HFFc6 (cell line): ENCODE measurements at places on chromosomes 2 and 18.

DNA sequence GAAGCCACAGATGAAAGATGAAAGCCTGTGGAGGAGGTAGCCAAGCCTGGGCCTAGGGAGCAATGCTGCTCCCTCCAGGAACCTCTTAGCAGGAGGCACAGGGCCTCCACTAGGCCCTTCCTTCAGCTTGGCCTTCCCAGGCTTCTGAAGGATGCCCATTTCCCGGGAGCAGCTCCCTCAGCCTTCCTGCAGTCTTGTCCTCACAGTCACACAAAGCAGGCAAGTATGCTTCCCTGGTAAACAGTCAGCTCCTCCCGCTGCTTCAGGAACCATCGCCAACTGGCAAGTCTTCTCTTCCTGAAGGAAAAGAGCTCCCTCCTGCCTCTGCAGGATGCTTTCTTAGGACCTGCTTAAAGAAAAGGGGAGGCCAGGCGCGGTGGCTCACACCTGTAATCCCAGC lies 53.2 kb downstream of the SMAD7 start:
- H3K27ac ChIP-seq: no peak overlapping the region; the same call in 1 of the 2 replicates
- H3K4me3 ChIP-seq: no peak overlapping the region
- peaks cover 47% of the 10 kb centered on the region for H3K4me1 ChIP-seq
- peaks cover 13% of the 10 kb centered on the region; the same call in 1 of the 2 replicates for H3K36me3 ChIP-seq
- no peaks in the 10 kb centered on the region; the same call in 1 of the 2 replicates for H3K27me3 ChIP-seq

GRCh38 chr2:129069875-129070594 lies 751.4 kb upstream of the HS6ST1 start:
- H3K27me3 ChIP-seq: no peaks in the 10 kb centered on the region; the same call in 1 of the 2 replicates
- no peak overlapping the region for H3K4me3 ChIP-seq
- no peak overlapping the region for H3K27ac ChIP-seq

- H3K4me3 ChIP-seq: peak overlapping the region; percentile 74
- H3K36me3 ChIP-seq: peaks cover 12% of the 10 kb centered on the region
- H3K27me3 ChIP-seq: no peaks in the 10 kb centered on the region; the same call in 1 of the 2 replicates
- H3K27ac ChIP-seq: peak overlapping the region; percentile 90
Observed at GRCh38 chr2:64697297-64698176, 43.8 kb upstream of the SERTAD2 start.

DNA sequence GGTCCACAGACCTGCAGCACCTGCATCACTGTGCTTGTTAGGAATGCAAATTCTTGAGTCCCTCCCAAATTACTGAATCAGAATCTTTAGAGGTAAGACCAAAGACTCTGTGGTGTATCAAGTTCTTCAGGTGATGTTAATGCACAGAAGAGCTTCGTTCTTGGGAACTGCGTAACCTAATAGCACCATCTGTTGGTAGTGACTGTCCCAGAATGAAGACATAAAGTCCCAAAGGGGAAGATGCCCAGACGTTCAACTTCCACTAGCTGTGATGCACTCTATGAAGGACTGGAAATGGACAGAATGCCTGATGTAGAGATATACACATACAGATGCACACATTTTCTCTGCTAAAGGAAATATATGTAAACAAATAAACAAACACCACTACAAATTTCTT lies 576.0 kb downstream of the LRP1B start:
- H3K27ac ChIP-seq: no peak overlapping the region
- H3K36me3 ChIP-seq: no peaks in the 10 kb centered on the region
- DNase-seq: peak; percentile 8
- H3K4me1 ChIP-seq: no peaks in the 10 kb centered on the region; the same call in 1 of the 2 replicates
- no peak overlapping the region for H3K4me3 ChIP-seq

GRCh38 chr18:24937639-24938275 lies 414.2 kb downstream of the ZNF521 start:
- no peak for DNase-seq
- no peak overlapping the region for H3K27ac ChIP-seq
- no peaks in the 10 kb centered on the region for H3K4me1 ChIP-seq
- H3K27me3 ChIP-seq: peaks cover 2% of the 10 kb centered on the region; the same call in 1 of the 2 replicates

GRCh38 chr2:32622570-32623310 lies 5.1 kb upstream of the TTC27 start:
- DNase-seq: no peak
- no peak overlapping the region; the same call in 1 of the 2 replicates for H3K4me3 ChIP-seq
- peaks cover 7% of the 10 kb centered on the region for H3K4me1 ChIP-seq
- peaks cover 4% of the 10 kb centered on the region; the same call in 1 of the 2 replicates for H3K27me3 ChIP-seq

GRCh38 chr2:200695601-200696000 lies 109.8 kb downstream of the AOX1 start:
- H3K4me1 ChIP-seq: peaks cover 7% of the 10 kb centered on the region; the same call in 1 of the 2 replicates
- no peaks in the 10 kb centered on the region; the same call in 1 of the 2 replicates for H3K27me3 ChIP-seq
- DNase-seq: no peak
- H3K4me3 ChIP-seq: no peak overlapping the region
- H3K36me3 ChIP-seq: no peaks in the 10 kb centered on the region

DNA sequence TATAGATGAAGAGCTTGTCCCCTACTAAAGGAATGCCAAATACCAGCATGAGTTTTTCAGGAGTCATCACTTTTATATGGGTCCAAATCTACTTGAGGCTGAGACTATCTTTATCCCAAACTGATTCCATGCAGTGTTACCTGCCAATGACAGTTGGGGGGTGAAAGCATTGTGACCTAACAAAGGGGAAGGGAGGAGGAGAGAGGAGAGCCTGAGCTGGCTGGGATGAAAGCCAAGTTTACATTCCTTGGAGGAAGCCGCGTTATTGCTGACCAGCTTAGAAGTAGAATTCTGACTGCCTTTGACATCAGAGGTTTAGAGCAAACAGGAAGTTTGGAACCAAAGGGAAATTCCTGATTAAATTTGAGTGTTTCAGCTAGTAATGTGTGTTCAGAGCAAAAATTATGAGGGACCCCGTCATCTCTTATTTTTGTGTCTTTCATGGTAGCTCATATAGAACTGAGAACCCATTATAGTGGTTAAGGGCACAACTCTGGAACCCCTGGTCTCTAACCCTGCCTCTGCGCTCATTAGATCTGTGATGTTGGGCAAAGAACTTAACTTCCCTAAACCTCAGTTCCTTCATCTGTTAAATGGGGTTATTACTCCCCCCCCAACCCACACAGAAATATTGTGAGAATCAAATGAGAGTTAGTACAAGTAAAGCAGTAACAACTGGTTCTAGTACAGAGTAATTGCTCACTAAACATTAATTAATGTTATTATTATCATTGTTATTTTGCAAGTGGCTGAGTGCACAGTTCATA lies 199.3 kb upstream of the EPAS1 start:
- no peaks in the 10 kb centered on the region; the same call in 1 of the 2 replicates for H3K27me3 ChIP-seq
- peaks cover 55% of the 10 kb centered on the region for H3K36me3 ChIP-seq
- peaks cover 58% of the 10 kb centered on the region for H3K4me1 ChIP-seq
- DNase-seq: peak; percentile 95
- peak overlapping the region; percentile 53 for H3K4me3 ChIP-seq

DNA sequence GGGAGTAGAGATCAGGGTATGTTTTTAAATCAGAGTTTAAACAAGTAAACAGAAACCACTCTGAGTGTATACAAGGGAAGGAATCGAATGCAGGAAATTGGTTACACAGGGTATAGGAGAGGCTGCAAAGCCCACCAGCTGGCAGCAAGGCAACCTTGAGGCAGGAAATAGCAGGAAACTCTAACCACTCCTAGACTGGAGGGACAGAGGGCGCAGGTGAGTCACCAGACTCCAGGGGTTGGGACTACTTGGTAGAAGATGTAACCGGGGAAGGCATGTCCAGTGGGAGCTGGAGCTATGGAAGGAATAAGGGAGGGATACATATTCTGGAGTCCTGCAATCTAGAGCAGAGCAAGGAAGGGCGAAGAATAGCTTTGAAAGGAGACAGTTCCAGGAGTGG lies 152.3 kb downstream of the MEIS1 start:
- H3K4me1 ChIP-seq: no peaks in the 10 kb centered on the region
- no peaks in the 10 kb centered on the region for H3K36me3 ChIP-seq
- no peak overlapping the region for H3K27ac ChIP-seq
- DNase-seq: no peak
- no peaks in the 10 kb centered on the region for H3K27me3 ChIP-seq
